Trophoblast cell (in vitro differentiated cells and primary cell): ENCODE measurements at places on chromosomes 6 and 20.

DNA sequence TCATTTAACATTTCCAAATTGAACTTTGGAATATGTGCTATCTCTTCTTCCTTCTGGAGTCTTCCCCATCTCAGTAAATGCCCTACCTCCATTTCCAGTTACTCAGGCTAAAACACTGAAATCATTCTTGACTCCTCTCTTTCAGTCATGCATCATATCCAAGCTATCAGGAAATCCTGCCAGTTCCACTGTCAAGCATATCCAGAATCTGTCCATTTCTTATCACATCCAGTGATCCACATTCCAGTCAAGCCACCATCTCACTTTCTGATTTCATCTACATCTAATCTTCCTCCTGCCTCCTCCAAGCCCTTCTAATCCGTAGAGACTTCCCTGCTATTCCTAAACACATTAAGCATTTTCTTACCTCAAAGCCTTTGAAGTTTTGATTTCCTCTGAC is 15.3 kb upstream of the TBC1D32 start:
- peak; percentile 80 for DNase-seq

GRCh38 chr6:43761666-43762409 is 8.2 kb upstream of the VEGFA start:
- DNase-seq: no peak

DNA sequence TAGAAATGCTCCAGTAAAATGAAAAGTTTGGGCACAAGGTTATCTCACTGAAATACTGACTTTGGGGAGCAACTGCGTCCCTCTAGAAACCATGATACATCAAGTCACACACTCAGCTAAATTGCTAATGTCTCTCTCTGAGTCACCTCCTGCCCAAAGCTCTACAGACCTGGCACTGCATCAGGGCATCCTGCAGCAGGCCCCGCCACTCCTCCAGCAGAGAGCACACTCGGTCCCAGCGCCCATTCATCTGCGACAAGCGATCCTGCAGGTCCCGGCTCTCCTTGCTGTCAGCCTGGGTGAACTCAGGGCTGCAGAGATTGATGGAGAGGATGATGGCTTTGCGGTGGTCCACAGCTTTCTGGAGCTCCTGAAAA is 329.0 kb downstream of the ESR1 start:
- no peak for DNase-seq

DNA sequence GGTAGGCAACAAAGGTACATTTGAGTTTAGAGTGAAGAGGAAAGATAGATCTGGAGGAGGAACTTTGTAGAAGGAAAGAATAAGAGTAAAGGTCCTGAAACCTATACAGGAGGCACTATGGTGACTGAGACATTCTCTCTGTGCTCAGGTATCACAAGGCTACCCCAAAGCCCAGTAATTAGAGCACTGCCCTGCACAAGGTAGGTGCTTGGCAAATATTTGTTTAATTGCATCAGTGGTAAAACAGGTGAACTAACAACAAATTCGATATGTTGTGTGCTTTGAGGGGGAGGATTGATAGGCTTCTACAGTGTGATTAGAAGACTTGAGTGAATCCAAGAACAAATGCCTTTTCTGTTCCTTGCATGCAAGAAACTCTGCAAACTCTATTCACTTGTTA is 6.8 kb upstream of the TSHZ2 start:
- no peak for DNase-seq

- no peak for DNase-seq
These were observed 689.7 kb downstream of the EPM2A start for GRCh38 chr6:145045582-145045981.

GRCh38 chr6:52603000-52603795 is 26.3 kb upstream of the TRAM2 start:
- no peak for DNase-seq

DNA sequence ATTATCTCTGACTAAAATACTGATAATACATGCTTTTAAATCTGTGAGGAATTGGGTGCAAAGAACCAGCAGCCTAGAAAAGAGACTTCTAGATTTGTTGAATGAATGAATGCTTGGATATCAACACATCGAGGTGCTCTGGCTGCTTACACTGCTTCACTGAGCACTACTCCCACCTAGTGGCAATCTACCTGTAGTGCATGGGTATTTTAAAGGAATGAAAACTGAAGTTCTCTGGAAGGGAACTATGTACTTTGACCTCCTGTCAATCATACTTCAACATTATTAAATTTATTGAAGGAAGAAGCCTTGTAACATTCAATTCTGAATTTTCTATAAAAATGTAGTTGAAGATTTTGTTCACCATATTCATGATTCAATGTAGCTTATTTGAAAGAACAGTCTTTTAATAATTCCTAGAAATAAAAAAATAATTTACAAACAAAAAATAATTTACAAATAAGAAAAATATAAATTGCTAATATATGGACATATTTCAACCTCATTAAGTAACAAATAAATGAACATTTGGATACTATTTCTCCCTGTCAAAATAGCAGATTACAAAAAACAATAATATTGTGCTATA is 111.2 kb upstream of the MMS22L start:
- peak; percentile 51 for DNase-seq

- DNase-seq: no peak
These were observed 39.5 kb downstream of the SPDEF start for GRCh38 chr6:34516391-34517324.
